ENCODE measurements at places on chromosomes 5 and 9.

GRCh38 chr5:36436306-36436705 lies 134.6 kb upstream of the RANBP3L start:
- DNase-seq: no peak

DNA sequence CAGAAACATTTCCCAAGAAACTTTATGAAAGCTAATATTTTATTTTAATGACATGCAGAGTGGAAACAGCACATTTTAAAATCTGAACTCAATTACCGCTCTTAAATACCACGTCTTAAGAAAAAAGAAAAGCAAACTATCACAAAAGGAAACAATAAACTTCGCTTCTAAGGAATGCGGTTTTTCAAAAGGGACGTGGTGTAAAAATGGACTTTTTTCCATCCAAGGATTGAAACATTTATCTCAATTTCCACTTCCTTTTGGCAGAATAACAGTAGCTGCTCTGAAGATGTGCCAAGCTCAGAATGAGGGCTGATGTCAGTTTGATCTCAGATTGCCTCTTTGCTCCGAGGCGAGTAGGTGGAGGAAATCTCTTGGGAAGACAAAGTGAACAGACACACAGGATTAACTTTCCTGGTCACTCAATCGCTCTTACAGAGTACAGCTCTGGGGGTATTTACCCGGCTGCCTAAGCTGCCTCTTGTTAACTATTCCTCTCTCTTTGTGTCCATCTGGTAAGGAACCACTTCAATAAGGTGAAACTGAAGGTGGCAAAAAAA lies 158.5 kb downstream of the TRPM6 start:
- no peak for DNase-seq

DNA sequence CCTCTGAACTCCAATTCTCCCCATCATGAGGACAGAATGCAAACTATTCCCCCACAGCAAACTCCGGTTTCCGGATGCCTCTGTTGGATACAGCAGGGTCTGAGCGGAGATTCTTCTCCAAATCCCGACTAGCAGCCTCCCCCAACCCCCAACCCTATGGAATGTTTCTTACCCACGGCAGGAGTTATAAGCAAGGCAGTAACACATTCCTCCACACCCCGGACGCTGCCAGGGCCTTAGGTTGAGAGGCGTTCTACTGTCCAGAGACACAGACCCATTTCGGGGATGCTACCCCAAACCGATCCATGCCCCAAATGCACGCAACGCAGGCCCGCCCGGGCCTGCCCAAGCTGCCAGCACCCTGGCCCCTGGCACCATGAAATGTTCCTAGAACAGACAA lies 85.6 kb upstream of the LMX1B start:
- no peak for DNase-seq

GRCh38 chr5:120419127-120419526 lies 45.0 kb upstream of the PRR16 start:
- DNase-seq: no peak

All from brain microvascular endothelial cell (primary cell).